ENCODE measurements at places on chromosomes 6 and 20.

DNA sequence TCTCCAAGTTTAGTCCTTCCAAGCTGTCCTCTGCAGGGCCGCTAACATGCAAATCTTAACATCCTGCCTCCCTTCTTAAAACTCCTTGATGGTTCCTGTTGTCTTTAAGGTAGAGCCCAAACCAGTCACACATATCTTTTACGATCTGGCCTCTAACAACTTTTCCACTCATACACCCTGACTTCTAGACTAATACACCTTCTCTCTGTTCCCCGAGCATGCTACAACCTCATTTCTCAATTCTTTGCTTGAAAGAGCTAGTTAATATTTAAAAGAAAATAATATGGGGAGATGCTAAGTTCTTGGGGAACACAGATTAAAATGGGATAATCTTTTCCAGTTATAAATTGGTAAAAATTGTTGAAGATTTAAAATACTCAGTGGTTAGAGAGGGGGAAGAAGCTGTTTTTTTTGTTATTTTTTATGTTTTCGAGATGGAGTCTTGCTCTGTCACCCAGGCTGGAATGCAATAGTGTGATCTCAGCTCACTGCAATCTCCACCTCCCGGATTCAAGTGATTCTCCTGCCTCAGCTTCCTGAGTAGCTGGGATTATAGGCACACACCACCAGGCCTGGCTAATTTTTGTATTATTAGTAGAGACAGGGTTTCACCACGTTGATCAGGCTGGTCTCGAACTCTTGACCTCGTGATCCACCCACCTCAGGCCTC lies 250.7 kb downstream of the MAFB start:
- DNase-seq: no peak

- no peak for DNase-seq
Observed at GRCh38 chr6:72622094-72622940, 453 bp downstream of the KCNQ5 start.

DNA sequence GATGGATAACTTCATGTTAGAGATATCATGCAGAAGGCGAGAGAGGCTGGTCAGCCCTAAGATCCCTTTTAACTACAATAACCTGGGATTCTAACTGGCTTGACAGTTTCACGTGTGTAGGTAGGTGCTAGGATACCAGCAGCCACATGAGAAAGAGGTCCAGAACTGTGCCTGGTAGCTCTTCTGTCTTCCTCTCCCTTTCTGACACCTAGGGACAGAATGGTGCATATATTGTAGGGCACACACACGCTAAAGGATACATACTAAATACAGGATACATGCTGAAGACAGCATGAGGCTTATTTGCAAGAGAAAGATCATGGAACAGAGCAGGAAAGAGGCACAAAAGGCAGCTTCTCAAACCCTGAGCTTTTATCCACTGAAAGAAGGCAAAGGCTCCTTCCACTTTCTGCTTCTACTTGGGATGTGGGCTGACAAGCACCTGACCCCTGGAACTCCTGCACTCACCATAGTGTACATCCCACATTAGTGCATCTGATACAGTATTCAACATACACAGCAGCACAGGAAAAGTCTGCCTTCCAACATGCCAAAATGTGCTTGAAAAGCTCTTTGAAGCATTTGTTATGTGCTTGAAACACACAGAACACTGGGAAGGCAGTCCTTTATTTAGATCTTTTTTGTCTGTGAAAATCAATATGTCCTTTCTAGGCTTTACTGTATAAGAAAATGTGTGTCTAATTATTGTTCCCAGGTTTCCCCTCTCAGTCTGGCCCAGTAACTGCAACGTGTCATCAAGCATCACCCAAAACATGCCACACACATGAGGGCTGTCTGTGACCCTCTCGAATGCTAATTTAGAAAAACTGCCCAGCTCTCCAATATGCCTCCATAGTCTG lies 3.2 kb downstream of the SLC22A23 start:
- no peak for DNase-seq

GRCh38 chr20:42686057-42686456 lies 503.6 kb downstream of the PTPRT start:
- no peak for DNase-seq

GRCh38 chr6:56329271-56330050 lies 82.1 kb upstream of the COL21A1 start:
- DNase-seq: no peak

GRCh38 chr20:36066777-36067176 lies 87.8 kb upstream of the EPB41L1 start:
- no peak for DNase-seq

DNA sequence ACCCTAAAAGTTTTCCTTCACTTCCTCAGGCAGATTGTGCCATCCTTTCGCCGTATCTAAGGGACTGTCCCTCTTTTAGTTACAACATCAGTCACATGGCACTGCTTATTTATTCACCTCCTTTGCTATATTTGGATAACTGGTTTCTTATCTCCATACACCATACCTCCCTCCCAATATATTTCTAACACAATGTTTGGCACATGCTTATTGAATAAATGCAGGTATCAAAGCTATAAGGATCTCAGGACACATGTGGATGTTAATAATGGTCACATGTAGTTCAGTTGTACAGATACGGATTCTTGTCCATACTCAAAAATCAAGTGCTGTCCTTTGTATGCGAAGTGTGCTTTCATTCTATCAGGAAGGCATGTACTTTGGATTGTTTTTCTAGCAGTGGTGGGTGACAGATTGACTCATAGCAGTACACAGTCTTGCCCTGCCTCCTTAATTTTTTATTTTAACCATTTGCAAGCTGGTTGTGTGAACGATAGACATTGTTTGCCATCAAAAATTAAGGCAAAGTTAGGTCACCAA lies 407.1 kb upstream of the RUNX2 start:
- DNase-seq: no peak

DNA sequence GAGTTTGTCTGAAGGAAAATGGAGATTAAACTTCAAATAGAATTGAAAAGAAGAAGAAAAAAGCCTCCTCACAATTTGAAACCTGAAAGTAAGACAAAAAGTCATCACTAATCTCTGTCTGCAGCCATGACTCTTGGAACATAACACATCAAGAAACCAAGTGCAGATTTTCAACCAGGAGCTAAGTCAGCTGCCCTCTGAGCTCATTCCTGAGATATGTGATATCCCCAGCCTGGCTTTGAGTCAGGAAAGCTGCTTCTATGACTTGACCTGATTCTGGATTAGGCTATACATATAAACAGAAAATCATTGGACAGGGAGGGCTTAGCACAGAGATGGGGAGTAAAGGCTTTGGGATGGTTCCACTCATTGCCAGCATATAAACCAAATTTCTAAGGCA lies 891.4 kb downstream of the TFAP2A start:
- DNase-seq: no peak

GRCh38 chr6:131231103-131231502 lies 95.8 kb downstream of the AKAP7 start:
- DNase-seq: no peak

DNA sequence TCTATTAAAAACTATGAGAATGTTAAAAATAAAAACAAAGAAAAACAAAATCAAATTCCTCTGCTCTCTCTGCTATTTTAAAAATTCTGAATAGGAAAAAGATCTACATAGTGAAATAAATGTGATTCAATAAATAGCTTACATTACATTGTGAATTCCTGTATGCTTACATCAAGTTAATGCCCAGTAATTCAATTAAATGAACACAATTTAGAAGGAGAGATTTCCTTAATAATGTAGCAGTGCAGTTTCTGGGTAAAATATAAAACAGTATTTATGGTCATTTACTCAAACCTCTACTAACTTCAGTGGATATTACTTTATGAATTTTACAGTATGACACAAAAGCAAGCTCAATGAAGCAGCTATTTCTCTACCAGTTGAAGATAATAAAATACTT lies 594.6 kb downstream of the EYS start:
- DNase-seq: no peak

GRCh38 chr6:109397020-109397419 lies 14.8 kb upstream of the CD164 start:
- no peak for DNase-seq

DNA sequence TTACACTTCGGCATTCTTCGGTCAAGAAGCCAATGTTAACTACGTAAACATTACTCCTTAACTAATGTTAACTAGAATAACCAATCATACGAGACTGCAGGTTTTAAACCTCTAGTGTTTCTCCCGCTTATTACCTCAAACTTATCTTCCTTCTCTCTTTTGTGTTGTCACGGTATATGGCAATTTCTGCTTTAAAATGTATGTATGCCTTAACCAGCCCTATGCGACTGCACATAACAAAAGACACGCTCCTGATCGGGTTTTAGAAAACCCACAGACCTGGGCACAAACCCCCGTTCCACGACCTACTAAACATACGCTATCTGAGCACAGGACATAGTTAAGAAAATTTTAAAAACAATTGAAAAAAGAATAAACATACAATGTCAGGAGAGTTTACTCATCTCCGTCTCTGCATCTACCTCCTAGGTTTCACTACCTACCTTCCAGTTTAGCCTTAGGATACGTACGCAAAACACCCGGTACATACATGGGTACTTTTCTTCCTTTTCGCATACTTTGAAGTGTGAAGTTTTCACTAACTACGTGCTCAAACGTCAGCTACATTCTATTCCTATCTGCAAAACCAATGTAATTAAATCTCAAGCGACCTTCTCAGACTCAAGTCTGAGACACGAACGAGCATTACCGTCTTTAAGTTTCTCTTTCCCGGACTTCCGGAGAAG lies 1.1 kb downstream of the CD164 start:
- DNase-seq: no peak

DNA sequence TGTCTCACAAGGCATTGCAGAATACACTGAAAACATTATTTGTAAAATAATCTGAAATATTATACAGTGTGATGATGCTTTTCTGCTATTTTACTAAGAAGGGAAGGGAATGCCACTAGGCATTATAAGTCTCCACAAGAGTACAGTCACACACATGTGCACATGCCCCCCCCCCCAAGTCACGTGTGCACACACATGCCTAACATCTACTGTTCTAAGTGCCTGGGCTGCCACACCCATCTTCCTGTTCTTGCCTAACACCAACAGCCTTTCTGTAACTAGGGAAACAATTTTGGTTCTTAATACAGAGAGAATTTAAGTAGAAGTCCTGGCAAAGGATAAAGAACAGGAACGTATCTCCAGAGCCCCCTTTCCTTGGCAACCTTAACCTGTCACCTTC lies 58.2 kb upstream of the BCLAF1 start:
- DNase-seq: no peak

- peak; percentile 17 for DNase-seq
Observed at GRCh38 chr20:63071541-63072181, 64.9 kb upstream of the BHLHE23 start.

- no peak for DNase-seq
Observed at GRCh38 chr6:170051229-170052172, 239.4 kb downstream of the DLL1 start.

GRCh38 chr20:6623989-6624388 lies 143.5 kb upstream of the BMP2 start:
- DNase-seq: no peak

- no peak for DNase-seq
Observed at GRCh38 chr6:36514554-36515456, 32.5 kb downstream of the STK38 start.

DNA sequence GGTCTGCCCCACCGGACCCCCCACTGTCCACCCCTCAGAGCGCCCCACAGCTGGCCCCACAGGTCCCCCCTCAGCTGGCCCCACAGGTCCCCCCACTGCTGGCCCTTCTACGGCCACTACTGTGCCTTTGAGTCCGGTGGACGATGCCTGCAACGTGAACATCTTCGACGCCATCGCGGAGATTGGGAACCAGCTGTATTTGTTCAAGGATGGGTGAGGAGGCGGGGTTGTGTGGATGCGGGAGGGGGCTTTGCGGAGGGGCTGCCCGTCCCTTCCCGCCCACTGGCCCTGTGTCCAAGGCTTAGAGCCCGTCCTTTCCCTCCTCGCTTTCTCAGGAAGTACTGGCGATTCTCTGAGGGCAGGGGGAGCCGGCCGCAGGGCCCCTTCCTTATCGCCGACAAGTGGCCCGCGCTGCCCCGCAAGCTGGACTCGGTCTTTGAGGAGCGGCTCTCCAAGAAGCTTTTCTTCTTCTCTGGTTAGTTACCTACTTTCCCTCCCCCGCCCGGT lies 4.7 kb downstream of the MMP9 start:
- DNase-seq: no peak

- no peak for DNase-seq
Observed at GRCh38 chr6:93644611-93645010, 225.3 kb upstream of the EPHA7 start.

- no peak for DNase-seq
Observed at GRCh38 chr6:57257911-57258541, 35.9 kb upstream of the RAB23 start.

DNA sequence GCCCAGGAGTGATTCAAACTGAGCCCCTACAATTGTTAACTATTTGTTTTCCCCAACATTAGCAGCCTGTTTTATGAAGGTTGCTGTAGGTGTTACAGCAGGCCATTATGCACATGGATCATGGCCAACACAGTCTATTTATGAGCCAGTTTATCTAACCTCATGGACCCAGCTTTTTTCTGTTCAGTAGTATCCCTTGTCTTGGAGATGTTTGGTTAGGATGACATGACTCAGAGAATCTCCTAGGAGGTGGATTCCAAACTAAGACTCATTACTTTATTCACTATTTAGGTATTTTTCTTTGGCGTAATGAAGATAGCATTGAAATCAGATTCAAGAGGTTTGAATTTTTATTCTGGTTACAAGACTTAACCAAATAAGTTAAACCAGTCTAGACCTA lies 62.8 kb upstream of the TFB1M start:
- DNase-seq: no peak

- DNase-seq: no peak
Observed at GRCh38 chr6:108720827-108721226, 127.4 kb upstream of the ARMC2 start.

DNA sequence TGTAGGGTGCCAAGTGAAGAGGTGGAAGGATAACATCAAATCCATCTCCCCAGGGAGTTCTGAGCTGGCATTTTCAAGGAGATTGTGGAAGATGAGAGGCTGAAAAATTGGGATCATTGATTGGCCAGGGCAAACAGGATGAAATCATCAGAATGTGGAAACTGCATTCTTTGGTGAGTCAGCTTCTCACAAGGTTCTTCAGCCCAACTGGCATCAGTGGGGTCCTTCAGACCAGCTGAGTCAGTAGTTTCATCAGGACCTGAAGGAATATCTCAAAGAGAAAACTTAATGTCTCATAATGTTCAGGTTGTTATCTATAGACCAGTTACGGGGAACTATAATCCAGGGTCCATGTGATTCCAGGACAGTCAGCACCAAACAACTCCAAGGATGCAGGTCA lies 195.8 kb downstream of the HAO1 start:
- DNase-seq: no peak
